ENCODE measurements at places on chromosomes 6 and 20.

DNA sequence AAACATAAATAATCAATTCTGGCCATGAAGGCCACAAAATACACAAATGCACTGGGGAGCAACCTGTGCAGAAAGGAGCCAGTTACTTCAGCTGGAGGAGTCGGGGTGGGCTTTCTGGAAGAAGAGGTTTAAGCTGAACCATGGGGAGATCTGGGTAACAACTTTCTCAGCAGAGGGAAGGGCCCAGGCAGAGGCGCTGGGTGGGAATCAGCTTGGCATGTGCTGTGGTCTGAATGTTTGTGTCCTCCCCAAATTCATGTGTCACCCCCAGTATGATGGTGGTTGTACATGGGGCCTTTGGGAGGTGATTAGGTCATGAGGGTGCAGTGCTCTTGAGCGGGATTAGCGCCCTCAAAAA is 107.9 kb downstream of the SYCP2 start:
- DNase-seq: no peak

GRCh38 chr6:130760006-130760405 is 67.2 kb upstream of the SMLR1 start:
- no peak for DNase-seq

DNA sequence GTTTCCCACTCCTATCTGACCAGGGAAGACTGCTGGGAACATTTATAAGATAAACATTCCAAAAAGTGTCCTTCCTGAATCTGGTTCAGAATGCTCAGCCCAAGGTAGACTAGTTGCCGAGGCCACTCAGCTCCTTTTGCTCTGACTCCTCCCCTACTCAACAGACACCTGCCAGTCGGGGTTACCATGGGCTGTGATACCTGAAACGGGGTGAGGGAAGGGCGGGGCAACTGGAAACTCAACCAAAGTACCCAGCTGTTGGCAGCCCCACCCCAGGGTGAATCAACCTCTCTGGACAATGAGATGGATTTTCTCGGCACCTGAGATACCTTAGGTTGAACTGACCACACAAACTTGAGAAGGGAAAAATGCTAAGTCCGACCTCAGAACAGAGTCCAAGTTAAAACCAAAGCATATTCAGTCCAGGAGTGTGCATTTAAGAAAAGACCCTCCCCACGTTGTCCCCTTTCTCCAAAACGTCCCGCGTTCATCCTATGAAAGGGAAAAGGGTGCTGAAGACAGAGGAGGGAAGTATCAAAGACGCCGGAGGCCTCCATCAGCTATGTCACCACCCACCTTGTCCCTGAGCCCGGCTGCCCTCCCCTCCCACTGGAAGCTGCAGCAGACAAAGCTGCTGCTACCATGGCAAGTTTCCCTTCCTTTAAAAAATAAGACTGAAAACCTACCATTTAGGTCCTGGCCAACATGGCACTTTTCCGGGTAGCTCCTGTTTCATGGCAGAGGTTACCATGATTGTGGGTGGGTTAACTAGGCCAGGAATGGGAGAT is 100.1 kb downstream of the SLC23A2 start:
- DNase-seq: no peak

- no peak for DNase-seq
Observed at GRCh38 chr20:5789827-5790226, 39.6 kb downstream of the SHLD1 start.

GRCh38 chr6:139313229-139313628 is 21.4 kb upstream of the TXLNB start:
- DNase-seq: no peak

GRCh38 chr6:112600168-112600567 is 253.0 kb downstream of the RFPL4B start:
- no peak for DNase-seq

- no peak for DNase-seq
Observed at GRCh38 chr20:60589623-60590022, 631.4 kb downstream of the CDH26 start.

DNA sequence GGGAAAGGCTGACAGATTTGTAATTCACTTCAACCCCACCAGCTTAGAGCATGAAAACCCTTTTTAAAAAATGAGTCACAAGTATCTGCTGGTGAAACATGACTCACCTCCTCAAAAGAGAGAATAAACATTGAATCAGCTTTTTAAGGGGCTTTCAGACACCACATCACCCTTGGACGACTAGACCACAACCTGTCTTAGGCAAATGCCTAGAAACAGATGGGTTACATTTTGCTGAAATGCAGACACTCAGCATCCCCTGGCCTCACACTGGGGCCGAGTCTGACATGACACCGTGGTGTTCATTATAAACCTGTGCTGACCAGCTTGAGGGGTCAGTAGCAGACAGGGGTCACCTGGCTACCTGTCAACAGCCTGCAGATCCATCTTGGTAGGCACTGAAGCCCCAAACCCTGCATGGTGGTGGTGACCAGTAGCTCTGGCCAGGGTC is 175.3 kb upstream of the CST7 start:
- no peak for DNase-seq

DNA sequence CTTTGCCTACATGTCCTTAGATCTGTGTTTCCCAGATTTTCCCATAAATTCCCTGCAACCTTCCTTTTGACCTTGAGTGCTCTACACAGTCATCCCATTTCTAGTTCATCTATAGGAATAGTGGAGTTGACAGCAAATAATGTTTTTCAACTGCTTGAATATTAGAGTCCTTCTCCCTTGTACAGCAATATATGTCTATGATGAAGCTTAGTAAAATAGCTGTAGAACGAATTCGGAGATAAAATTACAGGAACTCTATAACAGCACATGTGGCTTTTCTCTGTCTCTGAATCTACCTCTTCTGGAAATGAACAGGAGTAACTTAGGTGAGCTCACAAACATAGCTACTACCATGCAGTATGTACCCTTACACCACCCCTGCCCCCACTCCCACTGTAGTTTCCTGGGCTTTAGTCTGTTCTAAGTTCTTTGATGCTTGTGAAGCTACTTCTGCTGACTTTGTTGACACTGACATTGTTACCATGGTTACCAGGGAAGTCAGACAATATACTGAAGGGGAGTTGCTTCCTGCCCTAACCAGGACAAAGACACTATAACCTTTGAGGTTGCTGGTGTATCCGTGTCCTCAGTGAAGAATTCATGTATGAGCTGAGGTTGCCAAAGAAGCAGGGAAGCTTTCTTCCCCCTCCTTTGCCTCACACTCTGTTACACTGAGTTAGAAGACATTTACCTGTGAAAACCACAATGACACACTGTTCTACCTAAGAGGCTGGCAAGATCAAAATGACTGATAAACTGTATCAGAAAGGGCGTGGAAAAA is 35.8 kb upstream of the SHLD1 start:
- DNase-seq: no peak

DNA sequence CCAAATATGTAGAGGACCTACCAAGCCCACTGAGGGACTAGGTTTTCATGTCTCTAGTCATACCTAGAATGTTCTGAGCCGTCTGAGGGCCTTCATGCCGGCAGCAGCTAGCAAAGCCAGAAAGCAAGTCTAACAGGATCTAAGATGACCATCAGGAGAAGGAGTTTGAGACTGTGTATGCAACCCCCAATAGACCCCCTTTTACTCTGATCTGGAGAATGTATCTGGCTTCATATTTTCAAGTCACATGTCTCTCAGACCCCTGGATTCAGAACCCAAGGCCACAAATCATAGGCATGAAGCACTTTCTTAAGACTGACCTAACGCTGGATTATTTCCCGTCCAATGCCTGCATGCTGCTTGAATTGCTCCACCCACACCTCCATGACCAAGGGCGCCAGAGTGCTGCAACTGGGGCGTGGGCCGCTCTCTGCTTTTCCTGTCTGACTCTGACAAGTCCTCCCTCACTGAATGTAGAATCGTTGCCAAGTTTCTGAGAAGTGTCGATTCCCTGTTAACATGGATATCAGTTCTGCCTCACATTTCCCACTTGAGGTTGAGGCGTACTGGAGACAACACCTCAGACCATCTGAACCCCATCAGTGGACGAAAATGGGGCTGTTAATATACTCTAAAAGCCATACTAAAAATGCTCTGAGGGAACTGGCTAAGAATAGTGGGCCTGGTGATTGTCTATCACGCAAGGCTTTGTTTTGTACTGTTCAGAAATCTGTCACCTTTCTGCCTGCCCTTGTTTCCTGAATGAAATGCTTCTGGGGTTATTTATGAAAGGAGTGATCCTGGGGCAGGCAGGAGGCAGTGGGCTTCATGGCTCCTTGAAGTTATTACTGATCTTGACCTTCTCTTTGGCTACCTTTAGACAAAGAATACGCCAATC is 23.9 kb upstream of the ASXL1 start:
- no peak for DNase-seq

DNA sequence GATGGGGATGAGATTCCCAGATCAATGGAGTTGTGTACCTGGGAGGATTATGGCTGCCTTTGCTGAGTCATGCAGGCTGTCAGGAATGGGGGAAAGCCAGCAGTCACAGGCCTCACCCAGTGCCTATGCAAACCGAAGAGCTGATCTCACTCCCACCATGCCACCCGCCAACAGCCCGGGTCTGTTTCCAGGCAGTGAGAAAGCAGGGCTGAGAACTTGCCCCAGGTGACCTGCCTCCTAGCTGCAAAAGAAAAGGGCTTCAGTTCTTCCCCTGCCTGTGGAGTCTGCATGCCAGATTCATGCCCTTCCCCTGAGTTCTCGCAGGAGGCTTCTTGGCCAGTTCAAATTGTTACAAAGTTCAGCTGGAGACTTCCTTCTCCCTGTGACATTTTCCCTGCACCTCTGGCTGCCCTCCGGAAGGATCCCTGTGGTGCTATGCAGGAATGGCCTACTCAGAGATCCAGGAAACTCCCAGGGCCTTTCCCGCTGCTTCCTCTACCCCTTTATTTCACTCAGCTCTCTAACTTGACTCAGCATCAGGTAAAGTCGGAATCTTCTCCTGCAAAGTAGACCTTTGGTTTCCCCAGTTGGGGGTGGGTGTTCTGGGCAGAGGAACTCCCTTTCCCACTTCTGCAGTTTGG is 71.5 kb upstream of the B3GAT2 start:
- no peak for DNase-seq

GRCh38 chr6:44064089-44064947 is 62.9 kb downstream of the MRPL14 start:
- DNase-seq: no peak

DNA sequence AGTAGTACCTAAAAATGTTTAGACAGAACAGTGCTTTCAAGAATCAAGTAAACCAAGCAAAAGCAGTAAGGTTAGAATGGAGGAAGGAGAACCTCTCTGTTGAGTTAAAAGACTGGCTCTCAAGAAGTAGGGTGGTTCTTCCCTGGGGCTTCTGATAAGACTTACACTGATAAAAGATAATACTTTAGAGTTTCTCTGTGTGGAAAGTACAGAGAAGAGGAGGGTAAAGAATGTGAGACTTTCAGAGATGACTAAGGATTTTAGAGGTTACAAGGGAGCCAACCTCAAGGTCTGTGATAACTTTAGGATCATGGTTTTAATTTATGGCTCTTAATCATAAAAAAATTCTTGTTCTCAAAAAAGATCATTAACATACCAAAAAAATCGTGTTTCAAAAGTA is 30.9 kb upstream of the ALDH8A1 start:
- DNase-seq: no peak

- no peak for DNase-seq
Observed at GRCh38 chr6:13256266-13257001, 71.9 kb downstream of the TBC1D7 start.

- DNase-seq: no peak
Observed at GRCh38 chr20:54069501-54069971, 858 bp downstream of the BCAS1 start.

DNA sequence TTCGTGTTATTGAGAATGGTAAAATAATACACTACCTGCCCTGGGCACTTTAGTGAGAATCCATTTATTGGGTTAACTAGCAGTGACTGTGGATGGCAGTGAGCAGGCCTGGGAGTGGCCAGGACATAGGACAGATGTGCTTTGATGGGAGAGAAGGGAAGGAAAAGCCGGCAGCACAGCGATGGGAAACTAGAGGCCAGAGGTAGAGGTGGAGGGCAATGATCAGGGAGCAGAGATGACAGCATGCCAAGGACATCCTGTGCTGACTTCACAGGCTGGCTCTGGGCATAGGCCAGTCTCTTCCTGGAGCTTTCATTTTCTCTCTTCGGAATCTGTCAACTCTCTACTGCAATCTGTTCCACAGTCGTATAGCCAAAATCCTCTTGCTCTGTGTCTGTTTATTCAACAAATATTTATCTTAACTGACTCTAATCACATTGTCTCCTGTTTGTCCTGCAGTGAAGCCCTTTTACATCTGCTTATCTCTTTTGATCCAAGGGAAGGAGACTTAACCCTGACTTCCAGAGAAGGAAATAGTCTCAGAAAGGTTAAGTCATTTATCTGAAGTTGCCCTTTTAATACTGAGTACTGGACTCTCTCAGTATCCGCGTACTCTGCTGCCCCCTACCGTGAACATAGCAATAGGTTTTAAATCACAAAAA is 18.4 kb upstream of the MMP24 start:
- peak; percentile 71 for DNase-seq

DNA sequence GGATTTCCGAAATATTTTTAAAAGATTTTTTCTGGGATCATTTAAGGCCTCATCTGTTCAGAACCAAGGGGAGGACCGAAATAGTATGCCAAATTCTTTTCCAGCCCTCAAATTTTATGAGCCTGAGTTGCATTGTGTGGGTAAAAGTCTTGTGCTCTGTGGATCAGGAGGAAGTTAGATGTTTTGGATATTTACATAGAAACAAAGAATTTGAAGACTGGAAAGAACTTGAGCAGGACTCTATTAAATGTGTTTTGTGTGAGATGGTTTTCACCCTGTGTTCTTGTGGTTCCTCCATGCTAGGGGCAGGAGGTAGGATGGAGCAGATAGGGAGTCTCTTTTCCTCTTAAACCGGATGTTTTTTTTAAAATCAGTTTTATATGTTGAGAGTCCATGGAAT is 329.1 kb downstream of the LAMA2 start:
- DNase-seq: no peak

DNA sequence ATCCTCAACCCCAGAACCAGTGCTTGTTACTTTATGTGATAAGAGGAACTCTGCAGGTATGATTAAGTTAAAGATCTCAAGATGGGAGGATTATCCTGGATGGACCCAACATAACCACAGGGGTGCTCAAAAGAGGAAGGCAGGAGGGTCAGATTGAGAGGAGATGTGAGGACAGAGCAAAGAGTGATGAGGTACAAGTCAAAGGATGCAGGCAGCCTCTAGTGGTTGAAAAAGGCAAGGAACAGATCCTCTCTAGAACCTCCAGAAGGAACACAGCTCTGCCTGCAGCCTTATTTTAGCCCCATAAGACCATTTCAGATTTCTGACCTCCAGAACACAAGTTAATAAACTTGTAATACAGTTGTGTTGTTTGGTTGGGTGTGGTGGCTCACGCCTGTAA is 41.2 kb downstream of the PDSS2 start:
- no peak for DNase-seq

DNA sequence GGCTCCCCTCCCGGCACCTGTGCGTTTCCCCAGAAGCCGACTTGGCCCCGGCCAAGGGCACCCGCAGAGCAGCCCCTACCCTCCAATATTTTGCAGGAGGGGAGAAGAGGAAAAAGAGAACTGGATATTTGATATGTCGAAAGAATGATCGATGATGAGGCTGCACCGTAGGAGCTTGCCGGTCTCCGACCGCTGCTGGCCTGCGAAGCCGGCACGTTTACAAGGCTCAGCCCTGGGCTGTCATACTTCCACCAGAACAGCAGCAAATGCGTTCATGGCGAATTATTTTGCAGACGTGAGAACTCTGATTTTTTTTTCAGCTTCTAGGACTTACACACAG is 296.7 kb downstream of the TFAP2C start:
- DNase-seq: peak; percentile 42

- DNase-seq: no peak
Observed at GRCh38 chr20:54221353-54221752, 13.5 kb downstream of the PFDN4 start.

- DNase-seq: no peak
Observed at GRCh38 chr6:33429750-33430052, 9.8 kb downstream of the SYNGAP1 start.

Measured in NCI-H345 (cell line).